ENCODE measurements at places on chromosomes 12 and 14.

GRCh38 chr14:75654127-75654732 lies 6.4 kb downstream of the ERG28 start:
- peak; percentile 62 for DNase-seq

- DNase-seq = no peak
Observed at GRCh38 chr12:70543444-70543843, 93.8 kb downstream of the PTPRB start.

GRCh38 chr12:27083861-27084394 lies 1.6 kb upstream of the C12orf71 start:
- DNase-seq = no peak

DNA sequence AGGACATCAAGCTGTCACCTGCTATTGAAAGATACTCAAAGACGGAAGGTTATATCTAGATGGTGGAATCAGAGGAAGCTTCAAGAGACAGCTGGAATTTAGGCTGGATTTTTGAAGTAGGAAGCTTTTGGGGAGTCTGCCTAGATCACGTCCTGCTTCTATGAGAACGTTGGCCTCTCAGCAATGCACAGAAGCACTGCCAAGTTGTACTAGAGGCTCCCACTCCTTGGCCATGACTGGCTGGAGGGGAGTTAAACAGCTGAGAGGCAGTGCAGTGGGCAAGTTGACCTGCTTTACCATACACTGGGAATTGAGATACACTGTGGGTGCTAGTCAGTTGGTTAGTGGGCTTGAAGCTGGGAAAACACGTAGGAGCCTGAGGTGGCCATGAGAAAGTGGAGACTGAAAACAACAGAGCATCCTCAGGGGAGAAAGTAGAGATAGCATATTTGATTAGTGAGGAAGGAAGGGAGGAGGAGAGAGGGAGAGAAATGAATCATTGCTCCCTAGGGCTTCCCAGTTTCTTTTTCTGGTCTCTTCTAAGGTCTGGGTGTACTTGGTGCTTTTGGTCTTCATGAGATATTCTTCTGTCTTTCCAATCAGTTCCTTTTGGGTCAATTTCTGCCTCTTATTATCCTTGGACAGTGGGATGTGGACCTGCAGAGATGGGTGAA lies 110.8 kb downstream of the EMP1 start:
- no peak for DNase-seq

DNA sequence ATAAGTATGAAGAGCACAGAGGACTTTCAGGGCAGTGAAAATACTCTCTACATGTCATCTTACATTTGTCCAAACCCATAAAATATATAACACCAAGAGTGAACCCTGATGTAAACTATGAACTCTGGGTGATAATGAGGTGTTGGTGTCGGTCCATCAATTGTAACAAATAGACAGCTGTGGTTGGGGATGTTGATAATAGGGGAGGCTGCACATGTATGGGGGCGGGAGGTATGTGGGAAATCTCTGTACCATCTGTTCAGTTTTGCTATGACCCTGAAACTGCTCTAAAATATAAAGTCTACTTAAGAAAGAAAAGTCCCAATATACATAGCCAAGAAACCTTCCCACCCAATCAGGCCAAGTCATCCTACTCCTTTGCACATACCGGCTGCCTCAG lies 88.5 kb downstream of the GPR135 start:
- no peak for DNase-seq
